Sigmoid colon (tissue), 7 donors: ENCODE measurements at places on chromosomes 7 and 10. TPM values are rescaled to one million over a fixed set of nuclear protein-coding genes. Genes with fewer than 3 reads are reported as not detected.

DNA sequence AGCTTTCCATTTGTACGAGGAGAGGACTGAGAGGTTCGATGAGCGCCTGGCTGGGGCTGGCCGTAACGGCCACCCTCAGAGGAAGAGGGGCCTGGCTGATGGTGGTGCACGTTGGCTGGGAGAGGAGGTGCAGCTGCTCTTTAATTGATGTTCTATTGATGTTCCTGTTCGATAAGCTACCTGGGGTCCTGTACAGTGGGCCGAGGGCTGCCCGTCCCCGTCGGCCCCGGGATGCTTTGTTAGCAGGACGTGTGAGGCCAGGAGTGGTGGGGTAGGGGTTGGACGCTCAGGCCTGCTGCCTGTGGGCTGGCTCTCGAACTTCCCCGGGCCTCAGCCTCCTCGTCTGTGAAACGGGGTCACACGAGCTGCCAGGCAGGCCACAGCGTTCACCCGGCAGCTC is 25.4 kb downstream of the FAM20C start:
- no peak for DNase-seq

DNA sequence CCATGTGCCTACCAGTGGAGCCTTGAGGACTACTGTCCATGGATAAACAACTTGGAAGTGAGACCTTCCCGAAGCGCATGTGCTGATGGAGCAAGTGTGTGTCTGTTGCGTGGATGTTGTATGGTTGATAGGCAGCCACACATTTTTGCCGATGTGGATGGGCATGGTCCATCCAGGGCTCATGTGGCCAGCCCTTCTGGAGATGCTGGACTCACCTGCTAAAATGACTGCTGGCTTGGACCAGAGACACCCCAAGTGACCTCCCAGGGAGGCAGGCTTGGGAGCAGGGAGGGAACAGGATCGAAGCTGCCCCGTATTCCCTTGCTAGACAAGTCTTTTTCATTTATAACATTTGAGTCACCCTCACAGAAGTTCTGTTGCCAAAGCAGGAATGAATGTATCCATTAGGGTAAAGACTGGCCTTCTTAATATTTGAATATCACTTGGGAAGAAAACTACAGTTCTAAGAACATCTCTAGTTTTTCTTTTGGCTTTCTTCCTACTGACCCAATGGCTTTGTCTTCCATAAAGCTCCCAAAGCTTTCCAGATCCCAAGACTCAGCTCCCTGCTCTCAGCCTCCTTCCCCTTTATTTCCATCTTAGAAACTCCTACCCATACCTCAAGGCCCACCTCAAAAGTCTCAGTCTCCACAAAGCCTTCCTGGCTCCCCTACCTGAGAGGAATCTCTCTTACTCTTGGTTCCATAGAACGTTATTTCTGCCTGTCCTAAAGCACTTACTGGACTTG is 3.0 kb downstream of the PTPRE start:
- DNase-seq = peak; percentile 27

DNA sequence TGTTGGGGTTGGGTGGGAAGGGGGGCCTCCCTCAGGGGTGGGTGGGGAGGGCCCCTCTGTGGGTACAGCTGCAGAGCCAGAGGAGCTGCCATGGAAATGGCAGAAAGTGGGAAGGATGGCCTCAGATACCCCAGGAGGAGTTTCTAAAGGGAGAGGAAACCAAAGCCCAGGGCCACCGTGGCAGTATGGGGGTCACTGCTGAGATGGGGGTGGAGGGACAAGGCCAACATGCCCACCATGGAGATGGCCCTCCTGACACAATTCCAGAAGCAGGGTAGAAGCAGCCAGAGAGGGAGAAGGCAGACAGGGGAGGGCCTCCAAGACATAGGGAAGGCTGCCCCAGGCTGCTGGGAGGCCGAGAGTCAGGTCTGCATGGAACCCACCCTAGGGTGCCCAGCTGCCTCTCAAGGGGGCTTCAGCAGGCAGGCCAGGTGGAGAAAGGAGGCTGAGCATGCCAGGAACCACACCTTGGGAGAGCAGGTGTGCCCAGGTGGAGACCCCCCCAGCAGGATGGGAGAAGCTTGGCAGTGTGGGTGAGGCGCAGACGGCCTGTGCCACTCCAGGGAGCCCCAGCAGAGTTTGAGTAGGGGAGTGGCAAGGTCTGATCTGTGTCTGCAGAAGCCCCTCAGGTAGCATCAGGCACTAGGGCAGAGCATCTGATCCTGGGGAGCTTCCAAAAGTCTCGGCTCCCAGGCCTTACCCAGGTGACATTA is 146.8 kb downstream of the ARHGAP22 start:
- DNase-seq = peak; percentile 50

DNA sequence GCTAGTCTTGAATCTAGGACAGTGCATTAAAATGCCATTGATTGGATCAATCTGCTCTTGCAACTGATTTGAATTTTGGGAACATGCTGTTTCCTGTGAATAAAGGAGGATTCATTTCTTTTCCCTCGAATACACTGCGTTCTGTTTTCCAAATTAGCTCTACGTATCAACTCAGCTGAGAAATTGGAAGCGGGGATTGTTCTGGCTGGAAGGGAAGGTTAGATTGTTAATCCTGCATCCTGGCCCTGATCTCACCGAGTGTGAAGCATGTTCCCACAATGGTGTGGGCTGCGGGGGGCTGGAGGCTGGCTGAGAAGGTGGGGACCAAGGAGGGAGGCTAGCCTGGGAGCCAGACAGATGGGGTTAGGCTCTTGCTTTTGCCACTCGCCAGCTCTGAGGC is 17.6 kb downstream of the HTRA1 start:
- DNase-seq = no peak

- no peak for DNase-seq
Observed at GRCh38 chr7:66790196-66790595, 49.7 kb downstream of the RABGEF1 start.

DNA sequence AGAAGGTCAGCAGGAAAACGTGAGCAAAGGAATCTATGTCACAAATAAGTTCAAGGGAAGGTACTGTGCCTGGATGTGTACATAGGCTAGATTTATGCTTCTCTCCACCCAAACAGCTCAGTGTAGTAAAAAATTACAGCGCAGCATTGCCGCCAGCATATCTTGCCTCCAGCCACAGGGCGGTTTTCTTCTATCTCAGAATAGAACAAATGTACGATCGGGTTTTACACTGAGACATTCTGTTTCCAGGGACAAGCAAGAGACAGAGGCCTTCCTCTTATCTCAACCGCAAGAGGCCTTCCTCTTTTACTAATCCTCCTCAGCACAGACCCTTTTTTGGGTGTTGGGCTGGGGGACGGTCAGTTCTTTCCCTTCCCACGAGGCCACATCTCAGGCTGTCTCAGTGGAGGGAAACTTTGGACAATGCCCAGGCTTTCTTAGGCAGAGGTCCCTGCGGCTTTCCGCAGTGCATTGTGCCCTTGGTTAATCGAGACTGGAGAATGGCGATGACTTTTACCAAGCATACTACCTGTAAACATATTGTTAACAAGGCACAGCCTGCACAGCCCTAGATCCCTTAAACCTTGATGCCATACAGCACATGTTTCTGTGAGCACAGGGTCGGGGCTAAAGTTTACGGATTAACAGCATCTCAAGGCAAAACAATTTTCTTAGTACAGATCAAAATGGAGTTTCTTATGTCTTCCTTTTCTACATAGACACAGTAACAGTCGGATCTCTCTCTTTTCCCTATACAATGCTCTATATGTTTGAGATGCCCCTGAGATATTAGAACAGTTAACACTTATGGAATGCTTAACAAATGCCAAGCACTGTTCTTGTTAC is 11.6 kb upstream of the ABHD11 start:
- no peak for DNase-seq

- no peak for DNase-seq
Observed at GRCh38 chr7:128263420-128263819, 22.3 kb downstream of the LEP start.

DNA sequence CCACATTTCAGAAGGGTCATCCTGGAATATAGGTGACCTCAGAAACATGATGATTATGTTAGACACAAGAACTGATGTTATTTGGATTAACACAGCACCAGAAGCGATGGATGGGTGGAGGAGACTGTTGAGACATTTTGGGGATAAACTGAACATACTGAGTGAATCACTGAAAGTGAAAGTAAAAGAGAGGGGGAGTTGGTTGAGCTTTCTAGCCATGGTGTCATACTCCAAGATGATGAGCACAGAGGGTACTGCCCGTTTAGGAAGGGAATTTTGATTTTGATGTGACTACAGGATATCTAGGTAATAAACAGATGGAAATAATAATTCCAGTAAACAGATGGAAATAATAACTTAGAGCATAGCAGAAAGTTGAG is 248.0 kb upstream of the NPY start:
- DNase-seq = no peak

DNA sequence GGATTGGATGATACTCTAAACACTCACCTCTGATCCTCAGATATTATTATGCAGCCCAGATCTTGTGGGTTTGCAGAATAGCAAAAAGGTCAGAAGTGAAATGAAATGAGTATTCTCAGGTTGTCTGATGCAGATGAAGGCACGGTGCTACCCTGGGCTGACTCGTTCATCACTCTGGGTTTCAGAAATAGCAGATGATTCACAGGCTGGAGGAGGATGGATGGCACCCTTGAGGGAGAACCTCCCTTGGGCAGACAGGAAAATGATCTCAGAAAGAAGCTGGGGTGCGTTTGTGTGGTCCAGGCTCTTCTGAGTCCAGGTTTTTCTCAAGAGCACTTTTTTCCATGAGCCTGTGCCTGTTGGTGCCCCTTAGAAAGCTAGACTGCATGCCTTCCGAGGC is 515.8 kb upstream of the MKI67 start:
- no peak for DNase-seq

Gene ACBD7
- polyA plus RNA-seq = not detected

Gene ABCC2
- polyA plus RNA-seq = 0.86 TPM

Gene WDFY4
- 18.6 TPM for polyA plus RNA-seq

Gene PON1
- polyA plus RNA-seq = 0.19 TPM

Gene RAB19
- 3.0 TPM for polyA plus RNA-seq

Gene ENO4
- polyA plus RNA-seq = not detected

Gene HTRA1
- 36.0 TPM for polyA plus RNA-seq

Gene ITPRIP
- polyA plus RNA-seq = 1.6 TPM
